Stomach (tissue), 19 donors: ENCODE measurements at places on chromosomes 7 and 10.

DNA sequence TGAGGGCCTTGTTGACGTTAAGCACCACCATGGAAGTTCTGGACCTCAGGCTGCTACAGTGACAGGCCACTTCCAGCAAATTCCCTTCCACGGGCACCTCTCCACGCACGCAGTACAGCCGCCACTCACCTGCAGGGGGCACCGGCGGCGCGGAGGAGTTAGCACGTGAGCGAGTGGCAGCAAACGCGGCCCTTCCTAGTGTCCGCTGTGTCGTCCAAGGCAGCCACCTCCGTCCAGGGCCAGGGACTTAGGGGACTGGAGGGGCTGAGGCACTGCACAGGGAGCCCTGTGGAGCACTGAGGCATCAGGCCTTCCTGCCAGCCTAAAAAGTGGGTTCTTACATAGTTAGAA, 164.4 kb downstream of the SVIL start:
- no peak for DNase-seq

DNA sequence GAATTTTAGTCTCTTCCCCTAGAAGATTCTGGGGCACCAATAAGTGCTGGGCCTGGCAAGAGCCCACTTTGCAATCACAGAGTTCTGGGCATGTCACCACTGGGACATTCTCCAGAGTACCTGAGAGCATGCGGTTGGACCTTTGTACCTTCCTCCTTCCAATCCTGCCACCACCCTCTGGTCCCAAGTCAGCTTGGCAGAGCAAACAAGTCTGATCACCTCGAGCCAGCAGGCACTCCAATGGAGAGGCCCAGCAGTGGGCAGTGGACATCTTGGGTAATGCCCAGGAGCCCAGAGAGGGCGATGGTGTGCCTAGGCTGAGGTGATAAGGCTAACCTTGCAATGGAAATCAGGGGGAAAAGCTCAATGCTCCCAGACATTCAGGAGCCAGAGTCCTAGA, 43.4 kb downstream of the SH3PXD2A start:
- peak; percentile 86 for DNase-seq

DNA sequence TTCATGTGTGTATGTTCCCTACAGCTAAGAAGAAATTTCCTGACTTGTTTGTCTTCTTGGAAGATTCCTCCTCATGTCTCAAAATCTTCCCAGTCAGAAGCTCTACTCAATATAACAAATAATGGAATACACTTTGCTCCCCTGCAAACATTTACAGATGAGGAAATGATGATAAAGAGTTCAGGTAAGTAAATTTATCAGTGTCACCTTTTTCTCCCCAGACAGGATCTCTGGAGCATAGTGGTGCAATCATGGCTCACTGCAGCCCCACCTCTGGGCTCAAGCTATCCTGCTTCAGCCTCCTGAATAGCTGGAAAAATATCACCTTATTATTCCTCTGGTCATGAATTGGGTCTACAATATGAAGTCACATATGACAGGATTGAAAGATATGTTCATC, 25.5 kb downstream of the ACADSB start:
- no peak for DNase-seq

GRCh38 chr10:108413954-108414353, 1249.4 kb upstream of the SORCS1 start:
- no peak for DNase-seq
